RWPE2 (cell line): ENCODE measurements at places on chromosomes 13 and 19.

GRCh38 chr19:4504891-4505569, 13.3 kb downstream of the PLIN4 start:
- no peak overlapping the region for H3K27ac ChIP-seq
- no peaks in the 10 kb centered on the region; the same call in 1 of the 2 replicates for H3K36me3 ChIP-seq
- no peak overlapping the region for H3K4me3 ChIP-seq
- no peaks in the 10 kb centered on the region for H3K27me3 ChIP-seq
- DNase-seq, result peak; percentile 29
- no peaks in the 10 kb centered on the region for H3K4me1 ChIP-seq

- H3K4me1 ChIP-seq, result no peaks in the 10 kb centered on the region
- H3K27ac ChIP-seq, result no peak overlapping the region
- no peak overlapping the region for H3K4me3 ChIP-seq
- no peak for DNase-seq
- no peaks in the 10 kb centered on the region for H3K27me3 ChIP-seq
- H3K36me3 ChIP-seq, result no peaks in the 10 kb centered on the region
Observed at GRCh38 chr13:101383595-101383994, 32.7 kb downstream of the NALCN start.

GRCh38 chr13:48631441-48631840, 22.3 kb upstream of the CYSLTR2 start:
- H3K4me1 ChIP-seq, result no peaks in the 10 kb centered on the region
- H3K27ac ChIP-seq, result no peak overlapping the region
- no peaks in the 10 kb centered on the region for H3K36me3 ChIP-seq
- no peak overlapping the region for H3K4me3 ChIP-seq
- no peak for DNase-seq
- H3K27me3 ChIP-seq, result no peaks in the 10 kb centered on the region

GRCh38 chr13:24328145-24328544, 18.8 kb downstream of the C1QTNF9 start:
- no peak overlapping the region for H3K27ac ChIP-seq
- no peak overlapping the region for H3K4me3 ChIP-seq
- DNase-seq, result no peak
- no peaks in the 10 kb centered on the region for H3K4me1 ChIP-seq
- peaks cover 7% of the 10 kb centered on the region for H3K27me3 ChIP-seq
